Right atrium auricular region (tissue), 2 donors: ENCODE measurements at places on chromosomes 16 and 17.

- no peak for DNase-seq
Observed at GRCh38 chr17:43545383-43545632, 832 bp downstream of the ETV4 start.

GRCh38 chr17:48612854-48613691 is 2.0 kb downstream of the HOXB8 start:
- no peak for DNase-seq

GRCh38 chr17:33497623-33498022 is 204.5 kb upstream of the ASIC2 start:
- DNase-seq = no peak

DNA sequence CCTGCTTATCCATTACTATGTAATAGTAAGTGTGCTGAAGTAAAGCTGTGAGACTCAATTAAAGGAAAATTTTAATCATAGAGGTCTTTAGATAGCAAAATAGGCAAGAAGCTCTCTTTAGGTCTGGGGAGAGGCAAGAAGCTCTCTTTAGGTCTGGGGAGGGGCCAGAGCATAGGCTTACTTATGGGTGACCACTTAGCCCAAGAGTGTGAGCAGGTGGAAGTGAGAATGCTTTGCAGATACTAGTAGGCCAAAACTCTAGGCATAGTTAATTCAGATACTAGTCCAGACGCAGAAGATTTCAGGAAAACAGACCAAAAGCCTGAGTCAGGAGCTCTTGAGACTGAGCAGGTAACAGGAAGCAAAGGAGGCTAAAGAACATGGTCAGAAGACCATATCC is 49.6 kb downstream of the GLG1 start:
- no peak for DNase-seq

- no peak for DNase-seq
Observed at GRCh38 chr17:62986549-62986948, 20.5 kb downstream of the TANC2 start.

DNA sequence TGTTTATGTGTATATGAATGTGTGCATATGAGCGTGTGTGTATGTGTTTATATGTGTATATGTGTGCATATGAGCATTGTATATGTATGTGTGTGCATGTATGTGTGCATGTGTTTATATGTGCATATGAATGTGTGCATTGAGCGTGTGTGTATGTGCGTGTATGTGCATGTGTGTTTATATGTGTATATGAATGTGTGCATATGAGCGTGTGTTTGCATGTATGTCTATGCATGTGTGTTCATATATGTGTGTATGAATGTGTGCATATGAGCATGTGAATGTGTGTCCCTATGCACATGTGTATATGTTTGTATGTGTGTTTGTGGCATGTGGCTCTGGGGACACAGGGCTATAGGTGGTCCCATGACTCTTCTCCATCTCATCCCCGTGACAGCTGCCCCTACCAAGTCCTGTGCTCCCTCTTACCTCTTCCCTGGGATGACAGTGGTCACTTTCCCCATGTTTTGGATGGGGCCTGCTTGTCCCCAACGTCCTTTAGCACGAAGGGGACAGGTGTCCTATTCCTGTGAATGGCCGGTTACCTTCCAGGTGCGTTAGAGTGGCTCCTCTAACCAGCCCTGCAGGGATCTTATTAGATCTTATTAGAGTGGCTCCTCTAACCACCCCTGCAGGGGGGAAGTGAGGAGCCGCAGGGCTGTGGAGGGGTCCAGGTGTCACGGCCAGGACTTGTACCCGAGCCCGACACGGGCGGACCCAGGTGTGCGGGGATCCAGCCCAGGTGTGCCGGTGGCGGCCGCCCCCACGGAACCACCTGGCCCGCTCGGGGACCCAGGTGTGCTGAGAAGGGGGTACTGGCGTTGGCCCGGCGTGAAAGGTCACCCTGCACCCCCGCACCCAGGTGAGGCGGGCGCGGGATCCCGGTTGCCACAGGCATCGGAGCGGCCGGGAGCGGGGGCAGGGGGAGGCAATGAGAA is 105.6 kb downstream of the SEC14L1 start:
- no peak for DNase-seq

GRCh38 chr17:17569691-17570090 is 21.8 kb downstream of the PEMT start:
- DNase-seq = no peak

DNA sequence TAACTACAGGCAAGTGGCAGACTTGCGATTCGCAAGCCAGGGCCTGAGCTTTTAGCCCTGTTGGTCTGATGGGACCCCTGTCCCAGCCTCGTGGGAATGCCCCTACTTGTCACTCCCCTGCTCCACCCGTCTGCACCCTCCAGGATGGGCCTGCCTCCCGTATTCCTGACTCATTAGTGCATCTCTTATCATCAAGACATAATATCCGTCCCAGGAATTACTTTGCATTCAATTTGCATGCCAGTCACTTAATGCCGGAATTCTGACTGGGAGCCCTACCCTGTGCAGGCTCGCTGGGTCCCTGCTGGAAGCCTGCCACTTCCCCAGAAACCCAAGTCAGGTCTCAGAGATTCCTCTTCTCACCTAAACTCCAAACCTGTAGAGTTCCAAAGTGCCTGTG is 3.3 kb downstream of the PRSS53 start:
- DNase-seq = no peak

DNA sequence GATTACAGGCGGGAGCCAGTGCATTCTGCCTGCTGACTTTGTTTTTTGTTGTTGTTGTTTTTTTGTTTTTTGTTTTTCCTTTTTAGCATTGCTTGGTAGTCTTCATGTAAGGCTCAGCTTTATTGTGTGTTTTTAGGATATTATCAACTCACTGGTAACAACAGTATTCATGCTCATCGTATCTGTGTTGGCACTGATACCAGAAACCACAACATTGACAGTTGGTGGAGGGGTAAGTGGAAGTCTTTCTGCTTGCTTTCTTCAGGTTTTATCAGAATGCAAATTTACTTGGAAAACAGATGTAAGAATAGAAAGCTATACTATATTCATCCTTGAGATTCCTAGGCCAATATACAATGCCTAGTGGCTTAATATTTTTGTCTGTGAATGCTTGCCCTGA is 3.3 kb upstream of the CMTM1 start:
- DNase-seq = no peak

GRCh38 chr16:5932906-5933305 is 835.3 kb upstream of the EEF2KMT start:
- no peak for DNase-seq

GRCh38 chr17:18382441-18383078 is 5.0 kb downstream of the EVPLL start:
- DNase-seq = no peak

GRCh38 chr17:59627274-59627673 is 7.6 kb downstream of the CLTC start:
- no peak for DNase-seq

DNA sequence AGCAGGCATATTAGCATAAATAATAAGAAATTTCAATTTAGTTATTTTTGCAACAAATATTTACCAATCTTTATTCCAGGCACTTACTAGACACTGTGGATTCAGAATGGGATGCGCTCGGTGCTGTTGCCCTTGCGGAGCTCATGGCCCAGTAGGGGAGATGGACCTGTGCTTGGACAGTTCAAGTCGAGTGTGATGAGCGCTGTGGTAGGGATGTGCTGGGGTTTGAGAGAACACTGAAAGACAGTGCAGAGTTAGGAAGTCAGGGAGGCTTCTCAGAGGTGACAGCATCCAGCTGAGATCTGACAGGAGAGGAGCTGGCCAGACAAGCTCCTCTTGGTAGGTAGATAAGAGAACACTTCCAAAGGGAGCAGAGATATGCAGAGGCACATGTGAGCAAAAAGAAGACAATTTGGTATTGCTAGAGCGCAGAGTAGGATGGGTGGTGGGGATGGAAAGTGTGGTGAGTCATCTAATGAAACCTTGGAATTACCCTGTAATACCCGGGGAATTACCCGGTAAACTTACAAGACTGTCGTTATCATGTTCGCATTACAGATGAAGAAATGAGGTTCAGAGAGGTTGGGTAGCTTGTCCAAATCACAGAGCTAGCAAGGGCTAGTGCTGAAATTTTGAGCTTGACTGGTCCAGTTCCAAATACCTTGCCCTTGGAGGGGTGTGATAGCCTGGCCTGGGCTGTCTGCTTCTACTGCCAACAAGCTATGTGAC is 298.1 kb upstream of the N4BP1 start:
- DNase-seq = no peak

DNA sequence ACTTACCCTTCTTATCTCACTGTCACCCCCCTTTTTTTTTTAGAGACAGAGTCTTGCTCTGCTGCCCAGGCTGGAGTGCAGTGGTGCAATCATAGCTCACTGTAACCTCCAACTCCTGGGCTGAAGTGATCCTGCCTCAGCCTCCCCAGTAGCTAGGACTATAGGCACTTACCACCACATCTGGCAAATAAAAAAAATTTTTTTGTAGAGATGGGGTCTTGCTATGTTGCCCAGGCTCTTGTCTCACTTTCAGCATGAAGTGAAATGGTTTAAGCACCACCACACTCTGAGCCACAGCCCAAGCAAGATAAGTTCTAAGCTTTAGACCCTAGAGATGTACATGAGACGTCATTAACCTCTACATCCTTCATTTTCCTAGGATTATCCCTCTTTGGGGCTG is 34.5 kb upstream of the EFCAB13 start:
- no peak for DNase-seq

DNA sequence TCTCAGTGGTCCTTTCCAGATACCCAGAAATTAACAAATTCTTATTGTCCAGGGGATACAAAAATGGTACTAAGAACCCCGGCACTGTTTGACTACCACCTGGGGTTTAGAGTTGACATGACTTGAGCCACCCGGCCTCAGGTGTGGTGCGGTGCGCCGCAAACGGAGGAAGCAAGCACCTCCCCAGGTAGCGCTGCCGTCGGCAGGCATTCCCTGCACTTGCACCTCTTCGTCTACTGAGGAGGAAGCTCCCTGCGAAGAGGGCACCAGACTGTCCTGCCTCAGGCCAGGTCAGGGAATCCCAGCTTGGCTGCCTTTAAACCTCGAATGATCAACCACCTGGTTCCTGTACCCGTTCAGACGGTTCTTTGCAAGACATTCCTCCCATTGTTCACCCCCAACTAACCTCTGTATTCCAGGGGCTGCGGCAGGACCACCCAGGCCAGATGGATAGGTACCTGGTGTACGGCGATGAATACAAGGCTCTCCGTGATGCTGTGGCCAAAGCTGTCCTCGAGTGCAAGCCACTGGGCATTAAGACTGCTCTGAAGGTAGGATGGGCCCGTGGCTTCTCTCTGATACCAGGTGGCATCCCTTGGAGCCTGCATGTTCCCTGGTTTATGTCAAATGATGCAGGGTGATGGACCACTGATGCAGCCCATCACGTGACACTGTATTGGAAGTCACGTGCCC is 40.8 kb upstream of the ENDOV start:
- no peak for DNase-seq

DNA sequence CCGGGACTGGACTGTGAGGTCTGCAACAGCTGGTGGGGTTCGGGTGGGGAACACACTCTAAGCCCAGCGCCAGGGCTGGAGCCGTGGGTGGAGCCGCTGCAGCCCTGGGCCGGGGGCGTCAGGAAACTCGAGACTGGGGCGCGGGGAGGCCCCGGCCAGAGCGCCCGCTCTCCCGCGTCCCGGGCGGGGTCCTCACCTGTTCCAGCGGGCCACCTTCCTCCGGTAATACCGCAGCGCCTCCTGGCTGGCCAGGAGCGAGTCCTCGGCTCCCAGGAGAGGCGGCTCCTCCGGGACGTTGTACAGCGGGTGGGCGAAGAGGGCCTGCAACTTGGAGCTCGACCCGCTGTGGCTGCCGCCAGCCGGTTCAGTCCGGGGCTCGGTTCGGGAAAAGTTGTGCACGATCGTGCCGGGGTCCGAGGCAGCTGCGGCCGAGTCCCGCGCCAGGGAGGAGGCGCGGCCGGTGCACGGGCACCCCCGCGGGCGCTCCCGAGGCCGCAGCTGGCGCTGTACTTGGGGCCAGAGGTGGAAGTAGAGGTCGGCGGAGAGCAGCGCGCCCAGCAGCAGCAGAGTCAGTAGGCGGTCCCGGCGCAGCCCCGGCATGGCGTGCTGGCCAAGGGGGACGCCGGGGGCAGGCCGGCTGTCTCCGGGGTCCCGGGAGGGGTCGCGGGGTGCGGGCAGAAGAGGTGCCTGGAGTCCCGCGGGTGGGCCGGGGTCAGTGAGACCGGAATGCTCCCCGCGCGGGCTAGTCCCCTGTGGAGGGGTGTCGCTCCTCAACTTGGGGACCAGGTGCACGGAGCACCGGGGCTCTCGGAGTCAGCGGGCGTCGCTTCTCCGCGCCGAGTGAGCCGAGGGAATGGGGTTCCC is 868 bp downstream of the FAM20A start:
- DNase-seq = no peak

- DNase-seq = no peak
Observed at GRCh38 chr16:50025537-50025931, 509 bp downstream of the CNEP1R1 start.

DNA sequence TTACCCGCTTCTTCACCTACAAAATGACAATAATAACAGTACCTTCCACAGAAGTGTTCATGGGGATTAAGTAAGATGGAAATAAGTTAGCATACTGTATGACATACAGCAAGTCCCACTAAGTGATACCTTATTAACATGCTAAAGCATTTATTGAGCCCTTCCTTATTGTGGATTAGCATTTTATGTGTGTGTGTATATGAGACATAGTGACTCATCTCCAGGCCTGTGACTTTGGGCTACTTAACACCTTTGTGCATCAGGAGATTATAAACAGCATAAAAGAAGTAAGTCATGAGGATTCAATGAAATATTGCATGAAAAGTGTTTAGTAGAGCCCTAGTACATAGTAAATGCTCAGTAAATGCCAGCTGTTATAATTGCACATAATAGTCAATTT is 52.9 kb downstream of the CA10 start:
- no peak for DNase-seq

GRCh38 chr17:29710891-29711418 is 88.2 kb upstream of the CORO6 start:
- no peak for DNase-seq

DNA sequence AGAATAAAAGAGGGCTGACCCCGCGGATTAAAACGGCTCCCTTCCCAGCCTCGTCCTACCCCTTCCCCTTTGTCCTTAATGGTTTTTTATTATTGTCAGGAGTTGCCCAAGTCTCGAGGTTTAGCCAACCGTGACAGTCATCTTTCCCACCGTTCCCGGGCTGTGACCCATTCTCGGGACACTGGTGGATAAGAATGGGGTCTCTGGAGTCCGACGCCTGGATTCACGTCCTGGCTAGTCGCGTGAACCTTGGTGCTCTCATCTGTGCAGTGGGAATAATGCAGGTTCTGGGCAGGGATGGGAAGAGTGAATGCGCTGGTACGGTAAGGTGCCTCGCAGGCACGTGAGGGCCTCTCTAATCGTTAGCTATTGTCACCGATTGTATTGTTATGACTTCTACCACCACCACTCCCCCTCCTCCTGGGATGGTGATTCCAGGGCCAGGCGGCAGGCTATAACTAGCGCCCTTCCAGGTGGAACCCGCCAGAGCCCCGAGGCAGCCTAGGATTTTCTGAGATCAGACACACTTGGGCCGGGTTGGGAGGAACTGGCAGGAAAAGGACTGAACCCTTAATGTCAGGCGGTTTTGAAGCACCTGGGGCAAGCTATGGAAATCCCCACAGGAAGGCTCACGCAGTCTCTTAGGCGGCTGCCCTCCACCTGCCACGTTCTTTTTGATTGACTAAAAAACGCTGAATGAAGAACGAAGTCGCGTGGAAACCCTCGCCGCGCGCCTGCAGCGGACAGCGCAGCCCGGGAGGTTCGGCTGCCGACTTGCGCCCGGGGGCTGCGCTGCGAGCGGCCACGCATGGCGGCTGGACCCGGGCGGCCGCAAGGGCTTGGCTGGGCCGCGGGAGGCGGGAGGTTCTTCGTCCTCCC is 2.7 kb downstream of the HS3ST3B1 start:
- DNase-seq = no peak

- DNase-seq = no peak
Observed at GRCh38 chr17:4900231-4901107, 1.1 kb downstream of the C17orf107 start.
